SIG-M5 (cell line): ENCODE measurements at places on chromosomes 5 and 9.

GRCh38 chr9:38032266-38033110, 36.5 kb downstream of the SHB start:
- no peak for DNase-seq

DNA sequence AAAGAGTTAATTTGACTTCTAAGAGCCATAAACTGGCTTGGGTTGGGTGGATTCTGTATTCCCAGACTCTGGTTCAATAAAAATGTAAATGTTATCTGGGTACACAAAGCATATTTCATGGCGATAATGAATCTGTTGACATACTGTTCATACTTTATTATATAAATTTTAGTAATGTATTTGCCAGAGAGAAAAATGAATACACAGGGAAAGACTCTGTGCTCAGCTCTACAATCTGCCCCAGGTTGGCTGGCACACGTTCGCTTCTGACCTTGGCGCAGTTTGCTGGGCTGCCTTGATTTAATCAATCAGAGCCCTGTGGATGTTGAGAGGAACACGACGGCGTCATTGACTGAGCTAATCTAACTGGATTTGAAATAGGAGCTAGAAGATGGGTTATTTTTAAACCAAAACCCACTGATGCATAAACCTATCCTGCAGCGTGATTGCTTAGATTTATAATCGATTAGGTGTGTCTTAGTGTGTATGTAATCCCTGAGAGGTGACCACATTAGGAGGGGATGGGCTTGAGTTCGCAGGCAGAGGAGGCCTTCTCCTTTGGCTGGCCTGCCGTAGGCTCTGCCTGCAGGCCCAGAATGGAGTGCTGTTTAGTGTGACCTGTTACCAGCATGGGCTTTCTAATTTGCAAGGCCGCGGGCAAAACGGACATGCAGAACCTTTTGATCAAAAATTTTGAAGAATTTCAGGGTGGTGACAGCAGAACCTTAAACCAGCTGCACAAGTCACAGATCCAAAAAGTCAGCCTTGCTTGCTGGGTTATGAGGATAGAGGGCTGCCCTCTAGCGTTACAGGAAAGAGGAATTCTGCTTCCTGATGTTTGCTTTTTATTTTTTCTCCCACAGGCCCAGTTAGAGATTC, 3.9 kb upstream of the ADCY2 start:
- DNase-seq = no peak

- no peak for DNase-seq
These were observed 35.4 kb upstream of the GNPDA1 start for GRCh38 chr5:142048272-142048671.

DNA sequence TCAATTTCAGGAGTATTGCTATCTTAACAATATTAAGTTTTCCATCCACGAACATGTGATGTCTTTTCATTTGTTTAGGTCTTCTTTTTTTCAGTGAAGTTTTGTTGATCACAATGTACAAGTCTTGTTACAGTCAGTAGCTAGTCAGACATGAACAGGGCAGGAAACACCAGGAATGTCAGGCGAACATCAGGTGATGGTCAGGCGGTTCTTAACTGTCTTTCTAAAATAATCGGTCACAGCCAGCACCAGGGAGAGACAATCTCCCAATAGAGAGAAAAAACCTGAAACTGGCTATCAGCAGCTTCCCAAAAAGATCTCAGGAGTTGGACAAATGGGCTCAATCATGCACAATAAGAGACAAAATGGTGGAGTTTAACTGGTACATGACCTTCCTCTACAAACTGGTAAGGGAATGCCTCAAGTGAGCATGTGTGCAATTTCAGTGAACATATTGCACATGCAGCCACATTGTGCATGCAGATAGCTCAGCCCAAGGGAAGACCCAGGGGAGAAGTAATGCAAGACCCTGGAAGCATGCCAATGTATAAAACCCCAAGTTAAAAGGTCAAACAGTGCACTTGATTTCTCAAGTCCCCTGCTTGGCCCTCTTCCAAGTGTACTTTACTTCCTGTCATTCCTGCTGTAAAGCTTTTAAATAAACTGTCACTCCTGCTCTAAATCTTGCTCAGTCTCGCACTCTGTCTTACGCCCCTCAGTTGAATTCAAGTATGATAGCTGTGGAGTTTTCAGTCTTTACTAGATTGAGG, 176.1 kb upstream of the RASEF start:
- DNase-seq = no peak

- no peak for DNase-seq
These were observed 138.3 kb downstream of the BASP1 start for GRCh38 chr5:17355586-17356346.

- DNase-seq = no peak
These were observed 406.6 kb upstream of the TNC start for GRCh38 chr9:115524453-115525059.

DNA sequence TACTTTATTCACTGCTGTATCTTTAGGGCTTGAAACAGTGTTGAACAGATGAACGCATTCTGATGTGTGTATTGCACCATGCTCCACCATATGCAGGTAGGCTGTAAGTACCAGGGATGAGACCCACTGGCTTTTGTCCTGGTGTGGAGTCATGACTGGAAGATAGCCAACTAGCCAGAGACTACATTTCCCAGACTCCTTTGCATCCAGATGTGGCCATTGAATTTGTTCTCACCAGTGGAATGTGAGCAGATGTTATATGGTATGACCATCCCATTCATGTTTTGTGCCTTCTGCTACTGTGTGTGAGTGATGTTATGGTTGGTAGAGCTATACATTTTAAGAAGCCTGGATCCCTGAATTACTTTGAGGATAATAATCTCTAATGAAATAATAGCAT, 7.4 kb upstream of the FBXL7 start:
- DNase-seq = no peak

DNA sequence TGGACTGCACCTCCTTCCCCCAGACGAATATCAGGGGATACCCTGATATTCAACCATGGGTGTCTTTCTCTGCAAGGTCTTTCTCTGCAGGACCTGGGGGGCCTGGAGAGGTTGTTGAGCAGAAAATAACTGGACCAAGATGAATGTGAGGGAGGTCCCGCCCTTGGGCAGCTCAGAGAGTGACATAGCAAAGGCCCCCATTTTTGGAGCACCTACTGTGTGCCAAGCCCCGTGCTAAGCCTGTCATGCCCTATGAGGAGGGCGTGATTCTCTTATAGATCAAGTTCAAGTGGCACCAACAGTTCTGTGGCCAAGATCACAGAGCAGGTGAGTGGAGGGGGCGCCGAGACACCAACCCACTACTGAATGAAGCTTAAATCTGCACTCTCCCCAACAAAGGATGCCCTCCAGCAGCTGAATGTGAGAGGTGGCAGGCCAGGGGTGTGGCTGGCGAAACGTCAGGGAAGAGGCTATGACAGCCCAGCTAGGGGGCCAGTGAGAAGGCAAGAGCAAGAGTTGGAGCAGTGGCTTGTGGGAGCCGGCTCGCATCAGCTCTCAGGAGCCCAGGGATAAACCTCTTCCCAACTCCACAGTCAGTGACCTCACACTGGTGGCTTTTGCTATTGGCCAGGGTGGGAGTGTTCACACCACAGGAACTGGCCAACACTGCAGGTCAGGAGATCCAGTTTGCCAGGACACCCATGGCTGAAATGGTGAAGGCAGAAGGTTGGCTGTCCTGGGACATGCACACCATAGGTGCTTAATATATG, 5.3 kb downstream of the SARDH start:
- DNase-seq = no peak
